ENCODE measurements at places on chromosomes 7 and 10.

DNA sequence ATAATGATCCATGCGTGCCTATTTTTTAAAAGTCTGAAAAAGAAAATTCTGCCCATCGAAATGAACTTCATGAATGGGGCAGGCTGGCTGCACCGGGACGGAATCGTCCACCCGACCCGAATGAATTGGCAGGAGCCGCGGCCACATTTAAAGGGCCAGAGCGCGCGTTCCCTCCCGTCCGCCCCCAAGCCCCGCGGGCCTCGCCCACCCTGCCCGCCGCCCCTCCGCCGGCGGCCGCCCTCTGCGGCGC, 319 bp upstream of the GATA3 start:
- no peak for DNase-seq

- DNase-seq: no peak
These were observed 60.8 kb upstream of the KCNMA1 start for GRCh38 chr10:77698267-77698931.

- DNase-seq: no peak
These were observed 22.6 kb upstream of the PRTFDC1 start for GRCh38 chr10:24974976-24975375.

GRCh38 chr10:71516890-71517289, 120.2 kb downstream of the CDH23 start:
- no peak for DNase-seq

GRCh38 chr7:20236790-20237189, 19.6 kb upstream of the MACC1 start:
- no peak for DNase-seq

- DNase-seq: no peak
These were observed 967 bp downstream of the GAD2 start for GRCh38 chr10:26217396-26218086.

DNA sequence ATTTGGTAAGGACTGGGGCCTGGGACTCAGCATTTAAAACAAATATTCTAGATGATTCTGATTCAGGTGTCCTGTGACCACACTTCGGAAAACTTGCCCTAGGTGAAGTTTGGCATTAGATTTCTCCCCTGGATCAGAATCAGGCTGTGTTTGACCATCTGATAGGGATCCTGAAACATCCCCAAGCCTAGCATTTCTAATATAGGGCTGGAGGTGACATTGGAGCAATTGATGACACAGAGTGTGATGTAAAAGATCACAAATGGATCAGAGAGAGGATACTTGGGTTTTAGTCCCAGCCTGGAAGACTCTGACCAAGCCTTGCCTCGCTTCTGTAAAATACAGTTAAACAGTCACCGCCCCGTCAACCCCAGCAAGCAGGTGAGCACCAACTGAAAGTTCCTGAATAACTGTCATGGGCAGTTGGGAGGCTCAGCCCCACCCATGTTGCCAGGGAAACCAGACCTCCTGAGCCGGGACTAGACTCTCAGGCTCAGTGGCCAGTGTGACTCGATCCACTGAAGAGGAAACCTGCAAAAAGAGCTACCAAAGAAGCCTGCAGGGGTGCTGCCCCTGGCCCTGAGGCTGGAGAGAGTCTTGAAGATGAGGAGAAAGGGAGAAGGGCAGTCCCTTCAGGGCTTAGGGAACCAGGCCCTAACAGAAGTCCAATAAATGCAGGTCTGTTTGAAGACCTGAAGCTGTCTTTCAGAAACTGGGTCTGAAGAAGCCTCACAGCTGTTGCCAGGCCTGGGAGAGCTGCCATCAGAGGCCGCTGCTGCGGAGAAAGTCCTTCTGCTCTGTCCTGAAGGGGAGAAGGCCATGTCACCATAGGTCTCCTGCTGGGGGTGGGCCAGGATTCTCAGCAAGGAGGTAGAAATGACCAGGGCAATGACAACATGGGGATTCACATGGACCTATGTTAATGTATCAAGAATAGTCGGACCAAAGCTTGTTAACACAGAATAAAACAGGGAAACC, 126.1 kb upstream of the KCNMA1 start:
- DNase-seq: no peak

DNA sequence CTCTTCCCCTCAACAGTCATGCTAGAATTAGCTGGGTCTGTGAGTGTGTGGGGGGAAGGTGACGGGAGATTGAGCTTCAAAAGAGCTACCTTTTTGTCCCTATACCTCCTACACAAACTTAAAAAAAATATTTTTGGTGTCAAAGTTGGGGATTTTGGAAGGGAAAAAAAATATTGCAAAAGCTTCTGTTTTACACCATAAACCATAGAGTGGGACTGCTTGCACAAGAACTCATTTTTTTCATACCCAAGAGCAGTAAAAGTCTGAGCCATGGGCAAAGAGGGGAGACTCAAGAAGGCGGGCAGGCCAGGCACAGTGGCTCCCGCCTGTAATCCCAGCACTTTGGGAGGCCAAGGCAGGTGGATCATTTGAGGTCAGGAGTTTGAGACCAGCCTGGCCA, 9.4 kb upstream of the ZDHHC4 start:
- DNase-seq: no peak

- DNase-seq: no peak
These were observed 39.6 kb downstream of the PFKP start for GRCh38 chr10:3106928-3107425.
